ENCODE measurements at places on chromosomes 1 and 21.
A peak's percentile ranks its signal among the peaks of the same experiment; 100 is the strongest.

GRCh38 chr1:60277269-60277668 is 203.7 kb upstream of the C1orf87 start:
- DNase-seq = no peak

DNA sequence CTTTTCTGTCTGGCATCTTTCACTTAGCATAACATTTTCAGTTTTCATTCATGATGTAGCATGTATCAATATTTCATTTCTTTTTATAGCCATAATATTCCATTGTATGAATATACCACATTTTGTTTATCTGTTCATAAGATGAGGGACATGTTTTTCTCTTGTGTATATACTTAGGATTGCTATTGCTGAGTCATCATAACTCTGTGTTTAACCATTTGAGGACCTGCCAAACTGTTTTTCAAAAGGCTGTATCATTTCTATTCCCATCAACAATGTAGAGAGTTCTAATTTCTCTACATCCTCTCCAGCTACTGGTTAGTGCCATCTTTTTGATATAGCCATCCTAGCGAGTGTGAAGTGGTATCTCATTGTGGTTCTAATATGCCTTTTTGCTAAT is 26.2 kb downstream of the MPZL1 start:
- DNase-seq = no peak

- DNase-seq = no peak
Observed at GRCh38 chr1:26025060-26025459, 3.5 kb downstream of the EXTL1 start.

- no peak for DNase-seq
Observed at GRCh38 chr1:20115479-20115878, 3.9 kb downstream of the PLA2G2D start.

- DNase-seq = no peak
Observed at GRCh38 chr1:11684070-11684469, 3.1 kb upstream of the MAD2L2 start.

GRCh38 chr1:75518686-75519085 is 92.2 kb downstream of the SLC44A5 start:
- no peak for DNase-seq

GRCh38 chr21:16367079-16367478 is 637.3 kb downstream of the USP25 start:
- DNase-seq = no peak

- no peak for DNase-seq
Observed at GRCh38 chr21:17139696-17140095, 373.1 kb upstream of the CXADR start.

DNA sequence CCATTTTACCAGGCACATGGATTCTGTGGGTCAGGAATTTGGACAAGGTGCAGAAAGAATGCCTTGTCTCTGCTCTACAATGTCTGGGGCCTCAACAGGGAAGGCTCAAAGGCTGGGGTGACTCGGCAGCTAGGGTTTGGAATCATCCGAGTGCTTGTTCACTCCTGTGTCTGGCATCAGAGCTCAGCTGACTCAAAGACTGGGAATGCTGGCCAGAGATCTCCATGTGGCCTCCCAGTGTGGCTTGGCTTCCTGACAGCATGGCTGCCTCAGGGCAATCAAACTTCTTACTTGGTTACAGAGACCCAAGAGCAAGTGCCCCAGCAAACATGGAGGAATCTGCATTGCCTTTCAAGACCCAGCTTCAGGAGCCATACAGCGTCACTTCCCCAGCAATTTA is 110.5 kb downstream of the TOMM20 start:
- peak; percentile 71 for DNase-seq

DNA sequence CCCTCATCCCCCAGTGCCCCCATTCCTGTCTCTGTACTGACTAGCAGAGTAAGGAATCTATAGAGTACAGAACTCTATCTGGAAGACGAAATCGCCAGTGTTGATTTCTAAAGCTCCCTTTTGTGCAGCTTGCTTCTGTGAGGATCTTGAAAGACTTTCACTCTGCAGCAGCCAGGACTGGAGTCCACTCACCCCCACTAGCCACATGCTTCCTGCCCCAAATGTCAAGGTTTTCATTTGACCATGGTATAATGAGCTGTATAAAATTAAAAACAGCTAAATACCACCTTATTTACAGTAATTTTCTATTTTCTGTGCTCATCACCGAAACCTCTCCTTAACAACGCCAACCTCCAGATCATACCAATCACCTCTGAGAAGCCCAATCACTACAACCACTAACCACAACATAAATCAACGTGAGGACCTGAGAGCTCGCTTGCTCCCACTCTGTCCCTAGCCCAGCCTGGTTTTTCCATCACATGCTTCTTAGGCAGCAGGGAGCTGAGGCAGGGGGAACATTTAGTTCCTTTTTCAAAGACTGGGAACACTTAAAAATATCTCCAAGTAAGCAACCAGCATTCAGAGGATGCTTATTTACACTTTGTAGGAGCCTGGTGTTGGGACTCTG is 56.1 kb upstream of the IRF2BP2 start:
- DNase-seq = no peak

- DNase-seq = no peak
Observed at GRCh38 chr1:20641975-20642374, 8.7 kb downstream of the PINK1 start.

DNA sequence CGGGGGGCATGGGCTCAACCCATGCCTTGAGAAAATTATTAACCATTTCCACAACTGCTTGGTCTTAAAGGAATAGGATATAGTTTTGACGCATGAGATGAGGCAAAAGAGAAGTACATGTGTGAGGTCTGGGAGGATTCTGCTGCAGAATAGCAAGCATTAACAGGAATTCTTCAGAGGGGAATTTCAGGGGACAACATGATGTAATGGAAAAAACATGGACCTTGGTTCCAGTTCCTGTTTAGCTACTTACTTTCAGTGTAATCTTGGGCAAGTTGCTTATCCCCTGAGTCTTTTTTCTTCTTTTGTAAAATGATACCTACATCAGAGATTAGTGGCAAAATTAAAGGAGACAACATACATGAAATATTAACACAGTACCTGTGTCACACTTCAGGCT is 85.6 kb downstream of the PRRX1 start:
- DNase-seq = no peak

DNA sequence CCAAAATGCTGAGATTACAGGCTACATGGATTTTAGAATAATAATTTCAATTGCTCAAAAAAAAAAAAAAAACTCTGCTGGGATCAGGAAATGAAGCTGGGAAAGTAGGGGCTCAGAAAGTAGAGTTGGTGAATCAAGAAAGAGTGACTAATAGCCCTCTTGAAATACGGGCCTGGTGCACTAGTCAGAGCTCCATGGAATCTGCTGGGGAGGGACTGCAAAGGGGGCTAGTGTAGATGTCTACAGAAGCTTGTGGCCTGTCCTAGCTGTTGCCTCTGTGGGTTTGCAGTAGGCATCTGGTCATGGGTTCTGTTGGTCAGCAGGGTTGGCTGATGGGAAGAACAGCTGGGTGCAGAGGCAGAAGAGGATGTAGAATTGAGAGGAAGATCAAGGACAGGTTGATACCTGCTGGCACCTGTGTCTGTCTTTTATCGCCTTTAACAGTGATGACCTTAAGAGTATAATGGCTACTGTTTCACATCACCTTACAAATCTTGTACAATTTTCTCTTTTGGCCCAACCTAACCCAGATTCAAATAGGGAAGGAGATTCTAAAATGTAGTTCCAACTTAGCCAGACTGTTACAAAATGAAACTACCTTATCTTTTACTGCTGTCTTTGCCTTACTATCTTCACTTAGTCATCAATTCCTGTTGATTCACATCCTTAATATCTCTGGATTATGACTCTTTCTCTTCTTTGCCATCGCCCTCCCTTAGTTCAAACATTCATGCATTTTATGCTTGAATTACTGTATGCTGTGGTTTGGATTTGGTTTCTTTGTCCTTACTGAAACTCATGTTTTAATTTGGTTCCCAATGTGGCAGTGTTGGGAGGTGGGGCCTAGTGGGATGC is 126.2 kb downstream of the GIPC2 start:
- DNase-seq = peak; percentile 23

DNA sequence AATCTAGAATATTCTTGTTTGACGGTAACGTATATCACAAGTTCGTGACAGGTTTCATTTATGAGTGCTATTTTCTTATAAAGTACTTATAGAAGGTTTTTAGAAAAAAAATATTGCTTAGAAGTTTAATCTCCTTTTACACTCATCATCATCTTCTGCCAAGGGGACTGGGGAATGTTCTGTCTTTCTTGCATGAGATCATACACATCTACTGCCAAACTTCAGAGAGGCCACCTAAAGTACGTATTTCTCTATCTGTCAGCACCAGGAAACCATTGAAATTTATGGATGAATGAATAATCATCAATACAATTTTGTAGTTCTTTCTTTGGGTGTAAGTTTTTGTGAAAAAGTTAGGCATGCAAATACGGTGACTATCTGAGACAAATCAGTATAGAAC is 245.8 kb downstream of the SPATA17 start:
- DNase-seq = no peak

- peak; percentile 38 for DNase-seq
Observed at GRCh38 chr1:13813398-13814012, 113.5 kb downstream of the PRDM2 start.

DNA sequence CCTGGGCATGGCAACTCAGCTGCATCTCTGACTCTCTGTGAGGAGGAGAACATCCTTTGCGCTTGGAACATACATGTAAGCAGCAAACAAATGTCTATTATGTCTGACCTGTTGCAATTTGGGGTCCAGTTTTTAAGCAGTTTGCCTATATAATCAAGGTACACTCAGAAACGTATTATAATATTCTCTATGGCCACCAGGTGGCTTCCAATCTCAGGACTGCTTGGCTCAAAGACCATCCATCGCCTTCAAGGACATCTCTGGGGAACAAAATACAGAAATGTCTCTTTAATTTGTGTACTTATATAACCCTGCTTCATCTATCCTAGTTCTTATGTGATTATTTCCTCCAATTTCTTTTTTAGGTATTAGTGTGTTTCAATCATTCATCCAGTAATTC is 227.2 kb downstream of the OLFM3 start:
- no peak for DNase-seq

GRCh38 chr1:14296795-14297194 is 301.7 kb upstream of the KAZN start:
- no peak for DNase-seq

GRCh38 chr21:32136546-32136945 is 142.3 kb downstream of the MIS18A start:
- no peak for DNase-seq

- DNase-seq = no peak
Observed at GRCh38 chr1:90957497-90957896, 64.3 kb downstream of the ZNF644 start.

GRCh38 chr1:62439652-62440371 is 3.0 kb downstream of the USP1 start:
- no peak for DNase-seq

DNA sequence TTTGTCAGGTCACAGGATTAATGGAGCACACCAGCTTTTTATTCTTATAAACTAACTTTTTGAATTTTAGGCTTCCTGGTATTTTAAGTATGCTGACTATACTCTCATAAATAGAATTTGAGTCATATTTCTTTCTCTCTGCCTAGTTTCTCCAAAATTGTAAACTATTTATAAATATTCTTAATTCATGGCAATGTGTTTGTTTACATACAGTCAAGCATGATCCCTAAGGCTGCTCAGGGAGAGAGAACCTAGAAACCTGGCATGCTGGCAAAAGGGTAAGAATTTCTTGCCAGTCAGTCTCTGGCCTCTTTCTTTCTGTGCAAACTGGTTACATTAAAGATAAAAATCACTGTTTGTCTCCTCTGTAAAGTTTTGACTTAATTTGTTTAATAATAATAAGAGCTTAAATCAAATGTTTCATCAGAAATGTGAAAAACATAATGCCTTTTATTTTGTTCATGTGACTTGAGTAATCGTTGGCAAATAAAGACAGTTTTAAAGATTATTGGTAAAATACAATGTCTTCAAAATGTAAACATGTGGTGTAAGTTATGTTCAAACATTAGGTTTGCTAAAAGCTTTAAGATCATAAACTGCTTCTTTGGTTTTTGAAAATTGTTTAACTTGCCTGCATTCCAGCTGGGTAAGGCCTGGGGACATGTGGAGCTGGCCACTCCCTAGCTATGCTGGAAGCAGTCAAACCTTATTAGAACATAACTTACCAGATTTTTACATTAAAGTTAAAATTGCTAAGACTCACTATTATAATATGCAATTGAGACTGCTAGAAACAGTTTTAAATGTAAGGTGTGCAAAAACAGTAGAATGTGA is 1401.7 kb downstream of the NCAM2 start:
- DNase-seq = no peak

- no peak for DNase-seq
Observed at GRCh38 chr1:208997726-208998312, 585.7 kb upstream of the CAMK1G start.

GRCh38 chr1:52752484-52752826 is 26.2 kb downstream of the ZYG11B start:
- no peak for DNase-seq

DNA sequence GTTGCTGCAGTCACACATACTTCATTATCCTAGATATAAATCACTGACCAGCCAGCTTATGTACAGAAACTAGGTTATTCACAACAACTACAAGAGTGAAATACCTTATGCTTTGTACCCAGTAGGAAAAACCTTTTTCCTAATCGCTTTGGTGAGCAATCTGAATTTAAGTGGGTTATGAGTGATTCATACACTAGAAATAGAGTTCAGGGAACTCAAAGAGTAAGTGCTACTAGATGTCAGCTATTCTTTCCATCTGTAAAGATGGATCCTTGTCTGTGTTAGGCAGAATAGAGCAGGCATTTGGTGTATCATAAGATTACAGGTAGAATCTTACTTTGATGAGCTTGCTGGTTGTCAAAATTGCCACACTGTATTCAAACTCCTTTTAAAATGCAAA is 101.9 kb downstream of the ZNF644 start:
- DNase-seq = no peak

GRCh38 chr1:213983493-213984386 is 4.0 kb upstream of the PROX1 start:
- DNase-seq = no peak

DNA sequence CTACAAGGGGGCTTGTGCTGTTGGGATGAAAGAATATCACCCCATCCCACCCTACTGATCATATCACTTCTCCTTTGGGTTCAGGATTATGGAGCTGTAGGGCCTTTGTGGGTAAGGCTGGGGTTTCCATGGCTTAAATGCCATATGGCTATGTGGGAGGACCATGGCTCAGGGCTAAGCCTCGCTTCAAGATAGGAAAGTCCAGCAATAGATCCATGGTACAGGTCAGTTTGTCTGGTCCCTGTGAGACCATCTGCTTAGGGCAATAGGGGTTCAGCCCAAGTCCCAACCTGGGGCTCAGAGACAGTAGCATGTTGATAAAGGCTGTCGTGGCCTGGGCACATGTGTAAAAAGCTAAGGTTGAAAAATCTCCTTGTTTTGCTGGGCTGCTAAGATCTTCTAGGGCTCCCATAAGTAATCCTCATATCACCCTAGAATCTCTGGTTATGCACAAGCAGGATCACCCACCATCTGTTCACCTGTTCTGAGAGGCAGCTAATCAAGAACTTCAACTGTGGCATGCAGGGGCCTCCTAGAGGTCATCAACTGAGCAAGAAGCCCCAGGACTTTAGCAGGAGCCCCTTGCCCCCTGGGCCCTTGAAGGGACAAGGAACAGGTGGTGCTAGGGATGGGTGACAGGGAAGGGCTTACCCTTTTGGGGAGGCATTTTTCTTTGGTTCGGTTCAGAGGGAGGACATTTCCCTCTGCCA is 66.5 kb downstream of the UBE2T start:
- no peak for DNase-seq

GRCh38 chr1:227940791-227941241 is 6.9 kb downstream of the WNT9A start:
- no peak for DNase-seq

- DNase-seq = no peak
Observed at GRCh38 chr1:50139339-50140181, 30.8 kb downstream of the ELAVL4 start.

- DNase-seq = peak; percentile 82
Observed at GRCh38 chr1:184212649-184213314, 161.3 kb downstream of the TSEN15 start.
